NCI-H69 (cell line): ENCODE measurements at places on chromosomes 12 and 14.
A peak's percentile ranks its signal among the peaks of the same experiment; 100 is the strongest.

DNA sequence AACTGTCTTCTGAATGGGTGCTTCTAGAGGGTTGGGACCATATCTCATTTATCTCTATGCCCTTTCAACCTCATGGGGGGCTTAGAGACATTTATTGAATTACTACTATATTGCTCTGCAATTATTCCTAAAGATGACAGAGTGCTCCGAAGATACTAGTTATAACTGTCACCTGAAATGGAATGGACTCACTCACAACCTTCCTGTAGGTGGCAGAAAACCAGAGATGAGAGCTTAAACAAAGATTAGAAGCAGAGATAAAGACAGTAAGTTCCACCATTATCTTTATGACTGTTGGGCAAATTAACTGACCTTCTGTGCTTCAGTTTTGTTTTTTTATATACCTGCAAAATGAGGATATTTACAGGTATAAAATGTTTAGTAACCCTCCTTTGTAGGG is 31.5 kb upstream of the GTF2A1 start:
- DNase-seq, result peak; percentile 13

- DNase-seq, result peak; percentile 14
Measured at GRCh38 chr14:42140831-42141279, 534.2 kb downstream of the LRFN5 start.

GRCh38 chr14:29282169-29282568 is 515.6 kb downstream of the FOXG1 start:
- DNase-seq, result no peak

DNA sequence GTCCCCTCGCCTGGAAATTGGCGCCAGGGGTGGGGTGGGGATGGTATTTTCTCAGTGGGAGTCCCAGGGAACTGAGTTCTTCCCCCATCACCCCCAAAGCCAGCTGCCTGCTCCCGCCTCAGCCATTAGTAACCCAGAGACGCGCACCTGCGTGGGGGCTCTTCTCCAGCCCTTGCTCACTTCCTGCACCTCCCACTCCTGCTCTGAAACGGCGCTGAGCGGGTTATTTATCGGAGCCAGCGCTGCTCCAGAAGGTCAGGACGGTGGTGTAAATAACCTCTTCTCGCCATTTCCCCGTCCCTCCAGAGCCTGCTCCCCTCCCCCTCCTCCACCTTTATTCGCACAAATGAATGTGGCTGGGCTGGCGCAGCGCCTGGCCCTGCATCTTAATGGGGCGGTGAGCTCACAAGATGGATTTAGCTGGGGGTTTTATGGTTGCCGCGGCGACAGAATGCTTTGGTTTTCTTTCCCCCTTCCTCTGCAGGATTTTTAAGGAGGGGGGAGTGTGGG is 12.2 kb downstream of the GPR84 start:
- DNase-seq, result peak; percentile 99
